Bone marrow (tissue), 2 donors: ENCODE measurements at places on chromosomes 12 and 14.

DNA sequence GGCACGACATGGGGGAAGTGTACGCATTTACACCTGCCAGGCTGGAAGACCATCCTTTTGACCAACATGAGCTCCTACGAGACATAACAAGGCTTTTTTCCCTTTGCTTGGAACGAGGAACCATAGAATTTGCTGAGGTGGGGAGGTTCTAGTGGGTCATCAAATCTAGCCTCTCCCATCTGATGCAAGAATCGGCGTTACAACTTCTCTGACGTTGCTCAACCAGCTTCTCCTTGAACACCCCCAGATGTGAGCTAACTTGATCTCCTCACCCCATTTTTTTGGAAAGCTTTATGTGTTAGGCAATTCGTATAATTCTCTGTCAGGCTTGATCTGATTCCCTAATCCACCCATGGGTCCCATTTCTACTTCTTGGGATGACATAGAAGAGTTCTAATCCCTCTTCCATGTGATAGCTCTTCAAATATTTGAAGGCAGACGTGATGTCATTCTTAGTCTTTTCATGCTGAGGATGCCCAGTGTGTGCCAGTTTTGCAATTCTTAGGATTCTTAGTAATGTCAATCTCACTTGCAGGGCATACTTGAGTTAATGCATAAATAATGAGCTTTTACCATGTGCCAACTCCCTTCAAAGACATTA is 163.6 kb upstream of the PARP11 start:
- DNase-seq, result no peak

DNA sequence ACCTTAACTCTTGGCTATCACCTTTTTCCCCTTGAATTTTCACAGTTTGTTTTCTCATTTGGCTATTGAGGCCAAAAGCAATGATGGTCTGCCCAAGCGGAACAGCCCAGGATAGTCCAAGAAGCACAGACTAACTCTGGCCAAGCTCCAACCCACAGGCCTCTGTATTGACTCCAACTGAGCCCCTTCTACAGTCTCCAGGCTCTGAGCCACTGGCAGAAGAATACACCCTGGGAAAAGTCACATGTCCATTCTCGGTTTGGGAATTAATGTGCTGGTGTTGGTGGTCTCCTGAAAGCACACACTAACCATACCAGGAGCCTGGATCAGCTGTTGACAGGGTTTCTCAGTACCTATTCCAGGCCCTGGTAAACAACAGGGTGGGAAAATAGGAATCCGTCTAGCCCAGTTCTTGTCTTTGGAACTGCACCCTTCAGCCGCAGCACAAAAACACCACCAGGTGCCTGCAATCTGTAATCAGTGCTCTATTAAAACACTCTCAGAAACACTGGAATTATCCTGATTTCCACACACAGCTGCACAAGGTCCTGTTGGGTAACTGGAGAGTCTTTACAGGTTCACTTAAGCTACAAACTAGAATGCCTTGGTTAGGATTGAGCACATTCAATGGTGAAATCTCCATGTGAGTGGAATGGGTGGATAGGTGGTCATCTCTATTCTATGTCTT is 63.6 kb downstream of the STXBP6 start:
- no peak for DNase-seq

DNA sequence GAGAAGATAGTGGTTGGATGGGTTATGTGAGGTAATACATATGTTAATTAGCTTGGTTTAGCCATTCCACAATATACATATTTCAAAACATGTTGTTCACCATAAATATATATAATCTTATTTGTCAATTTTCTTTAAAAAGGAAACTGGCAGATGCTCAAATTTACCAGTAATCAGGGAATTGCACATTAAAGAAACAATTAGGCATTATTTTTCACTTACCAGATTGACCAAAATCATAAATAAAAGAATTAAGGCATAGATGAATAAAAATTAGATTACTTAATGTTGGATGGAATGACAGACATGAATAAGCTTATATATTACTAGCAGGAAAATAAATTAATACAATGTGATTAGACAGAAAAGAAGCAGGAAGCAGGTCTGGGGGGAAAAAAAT is 147.2 kb downstream of the PLEKHA5 start:
- no peak for DNase-seq

- DNase-seq, result peak; percentile 26
These were observed at the start of gene RIPK3 for GRCh38 chr14:24339284-24340151. TSS of gene RIPK3 (minus strand) at chr14:24339991. CDS start at chr14:24339826, 165 bp downstream.

GRCh38 chr12:65666876-65667275 is 157.4 kb upstream of the HMGA2 start:
- no peak for DNase-seq

DNA sequence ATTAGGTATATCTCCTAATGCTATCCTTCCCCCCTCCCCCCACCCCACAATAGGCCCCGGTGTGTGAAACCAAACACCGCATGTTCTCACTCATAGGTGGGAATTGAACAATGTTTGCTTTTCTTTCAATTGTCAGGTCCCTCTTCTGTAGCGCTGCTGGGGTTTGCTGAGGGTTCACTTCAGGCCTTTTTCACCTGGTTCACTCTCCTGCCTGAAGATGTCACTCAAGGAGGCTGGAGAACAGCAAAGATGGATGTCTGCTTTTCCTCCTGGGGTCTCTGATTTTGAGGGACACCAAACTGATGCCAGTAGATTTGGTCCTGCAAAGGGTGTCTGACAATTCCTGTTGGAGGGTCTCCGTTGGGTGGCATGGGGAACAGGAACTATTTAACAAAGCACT is 35.8 kb downstream of the KLRK1 start:
- no peak for DNase-seq
